NCI-H187 treated with DMSO at 0.1 percent for 48 hours (cell line): ENCODE measurements at places on chromosomes 12 and 14.

- DNase-seq, result no peak
Observed at GRCh38 chr12:58138424-58138823, 197.1 kb downstream of the ATP23 start.

DNA sequence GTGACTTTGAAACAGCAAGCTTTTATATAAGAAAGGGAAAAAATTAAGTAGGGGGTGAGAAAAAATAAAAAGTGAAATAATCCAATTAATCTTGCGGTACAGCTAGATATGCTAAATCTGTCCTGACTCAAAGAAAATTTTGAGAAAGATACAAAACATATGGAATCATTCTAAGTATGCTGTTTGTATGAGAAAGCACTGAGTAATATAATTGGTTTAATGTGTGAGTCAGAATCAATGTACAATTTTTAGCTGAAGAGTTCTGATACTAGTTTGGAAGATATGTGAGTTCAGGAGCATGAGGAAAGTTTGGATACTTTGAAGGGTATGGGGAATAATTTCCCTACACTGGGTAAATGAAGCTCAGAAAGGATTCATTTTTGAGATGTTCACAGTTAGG is 190.9 kb upstream of the RASSF8 start:
- no peak for DNase-seq

DNA sequence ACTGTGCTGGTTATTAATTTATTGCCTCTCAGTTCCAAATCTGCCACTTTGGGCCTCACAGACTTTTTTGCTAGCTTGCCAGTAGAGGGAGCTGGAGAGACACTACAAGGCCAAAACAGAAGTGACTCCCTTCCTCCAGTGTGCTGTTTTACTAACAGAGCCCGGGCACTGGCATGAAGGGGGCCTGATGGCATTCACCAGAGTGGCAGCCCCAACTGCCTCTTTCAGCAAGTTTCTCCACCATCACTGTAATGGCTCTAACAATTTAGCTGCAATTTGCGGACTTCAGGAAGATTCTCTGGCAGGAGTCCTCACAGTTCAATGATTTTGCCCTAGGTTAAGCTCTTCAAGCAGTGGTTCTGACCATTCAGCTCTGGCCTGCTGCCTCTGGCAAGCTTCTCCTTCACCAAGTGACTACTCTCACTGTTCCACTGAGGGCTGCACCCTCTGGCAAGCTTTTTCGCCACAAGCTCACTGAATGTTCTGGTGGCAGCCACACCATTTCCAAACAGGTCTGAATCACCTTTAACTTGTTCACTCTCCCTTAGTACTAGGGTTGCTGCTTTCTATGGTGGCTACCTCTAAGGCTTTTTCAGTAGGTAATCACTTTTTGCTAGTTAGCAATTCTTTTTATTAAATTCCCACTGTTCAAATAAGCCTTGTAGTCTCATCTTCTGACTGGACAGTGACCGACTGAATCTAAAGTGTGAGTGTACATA is 104.9 kb downstream of the ZC3H14 start:
- peak; percentile 23 for DNase-seq

DNA sequence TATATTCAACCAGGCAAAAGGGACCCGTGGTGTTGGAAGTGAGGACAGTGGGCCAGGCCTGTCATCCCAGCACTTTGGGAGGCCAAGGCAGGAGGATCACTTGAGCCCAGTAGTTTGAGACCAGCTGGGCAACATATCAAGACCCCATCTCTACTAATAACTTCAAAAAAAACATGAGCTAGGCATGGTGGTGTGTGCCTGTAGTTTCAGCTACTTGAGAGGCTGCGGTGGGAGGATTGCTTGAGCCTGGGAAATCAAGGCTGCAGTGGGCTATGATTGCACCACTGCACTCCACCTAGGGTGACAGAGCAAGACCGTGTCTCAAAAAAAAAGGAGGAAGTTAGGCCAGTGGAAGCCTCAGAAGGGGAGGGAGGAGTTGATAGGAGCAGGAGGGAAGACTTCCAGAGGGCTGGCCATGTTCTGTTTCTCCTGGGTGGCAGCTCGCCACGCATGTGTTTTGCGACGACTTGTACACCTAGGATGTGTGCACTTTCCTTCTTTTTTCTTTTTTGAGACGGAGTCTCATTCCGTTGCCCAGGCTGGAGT is 10.1 kb downstream of the SLC25A29 start:
- DNase-seq, result no peak

GRCh38 chr14:90682615-90683014 is 133.6 kb downstream of the TTC7B start:
- DNase-seq, result no peak
